ENCODE measurements at places on chromosomes 16 and 17.

DNA sequence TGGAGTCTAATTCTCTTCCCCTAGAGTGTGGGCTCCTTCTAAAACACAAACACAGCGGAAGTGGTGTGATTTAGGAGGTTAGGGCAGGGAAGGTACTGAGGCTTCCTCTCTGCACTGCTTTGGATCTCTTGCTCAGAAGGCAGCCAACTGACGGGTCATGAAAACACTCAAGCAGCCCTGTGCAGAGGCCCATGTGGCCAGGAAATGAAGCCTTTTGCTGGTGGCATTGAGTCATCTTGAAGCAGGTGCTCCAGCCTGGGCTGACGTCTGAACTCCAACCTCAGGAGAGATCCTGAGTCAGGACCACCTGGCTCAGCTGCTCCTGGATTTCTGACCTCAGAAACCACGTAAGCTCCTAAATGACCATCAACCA, 72.9 kb downstream of the MRM1 start:
- DNase-seq = peak; percentile 16

- no peak for DNase-seq
Observed at GRCh38 chr16:47142486-47142820, 1.3 kb downstream of the NETO2 start.

DNA sequence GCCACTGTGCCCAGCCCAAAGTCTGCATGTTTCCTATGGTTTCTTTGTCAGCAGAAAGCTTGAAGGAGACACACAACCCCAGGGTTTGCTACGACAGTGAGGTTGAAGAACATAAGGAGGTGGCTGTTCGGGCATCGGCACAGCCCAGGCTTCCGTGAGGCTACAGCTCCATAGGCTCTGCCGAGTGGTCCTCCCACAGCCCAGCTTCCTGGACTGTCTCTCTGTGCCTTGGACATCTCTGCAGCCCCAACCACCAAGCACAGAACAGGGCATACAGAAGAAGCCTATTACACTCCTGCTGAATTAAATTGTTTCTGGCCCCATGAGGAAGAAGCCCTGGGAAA, 3.2 kb upstream of the HAP1 start:
- no peak for DNase-seq

GRCh38 chr17:76726776-76727718, at the start of gene METTL23:
Gene METTL23 (plus strand): TSS chr17:76726839. CDS start chr17:76729711, 2,872 bp downstream.
- DNase-seq = peak; percentile 74

- DNase-seq = no peak
Observed at GRCh38 chr17:7313890-7314718, 1.1 kb downstream of the GPS2 start.

GRCh38 chr17:42667088-42667951, 8.2 kb downstream of the TUBG2 start:
- DNase-seq = no peak

DNA sequence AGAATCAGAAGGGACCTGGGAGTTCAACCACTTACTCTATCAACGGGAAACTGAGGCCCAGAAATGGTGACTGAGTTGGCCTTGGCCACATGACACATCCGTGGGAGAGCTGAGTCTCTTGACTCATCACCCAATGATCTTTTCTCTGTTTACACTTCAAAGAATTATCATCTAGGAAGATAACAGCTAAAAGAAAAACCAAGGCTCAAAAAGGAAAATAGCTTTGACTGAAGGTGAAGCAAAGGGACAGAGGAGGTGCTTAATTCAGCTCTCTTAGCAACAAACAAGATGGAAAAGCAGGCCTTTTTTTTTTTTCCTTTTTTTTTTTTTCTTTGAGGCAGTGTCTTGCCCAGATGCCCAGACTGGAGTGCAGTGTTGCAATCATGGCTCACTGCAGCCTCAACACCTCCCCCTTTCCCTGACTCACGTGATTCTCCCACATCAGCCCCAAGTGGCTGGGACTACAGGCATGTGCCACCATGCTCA, 16.7 kb downstream of the ERCC4 start:
- DNase-seq = no peak

DNA sequence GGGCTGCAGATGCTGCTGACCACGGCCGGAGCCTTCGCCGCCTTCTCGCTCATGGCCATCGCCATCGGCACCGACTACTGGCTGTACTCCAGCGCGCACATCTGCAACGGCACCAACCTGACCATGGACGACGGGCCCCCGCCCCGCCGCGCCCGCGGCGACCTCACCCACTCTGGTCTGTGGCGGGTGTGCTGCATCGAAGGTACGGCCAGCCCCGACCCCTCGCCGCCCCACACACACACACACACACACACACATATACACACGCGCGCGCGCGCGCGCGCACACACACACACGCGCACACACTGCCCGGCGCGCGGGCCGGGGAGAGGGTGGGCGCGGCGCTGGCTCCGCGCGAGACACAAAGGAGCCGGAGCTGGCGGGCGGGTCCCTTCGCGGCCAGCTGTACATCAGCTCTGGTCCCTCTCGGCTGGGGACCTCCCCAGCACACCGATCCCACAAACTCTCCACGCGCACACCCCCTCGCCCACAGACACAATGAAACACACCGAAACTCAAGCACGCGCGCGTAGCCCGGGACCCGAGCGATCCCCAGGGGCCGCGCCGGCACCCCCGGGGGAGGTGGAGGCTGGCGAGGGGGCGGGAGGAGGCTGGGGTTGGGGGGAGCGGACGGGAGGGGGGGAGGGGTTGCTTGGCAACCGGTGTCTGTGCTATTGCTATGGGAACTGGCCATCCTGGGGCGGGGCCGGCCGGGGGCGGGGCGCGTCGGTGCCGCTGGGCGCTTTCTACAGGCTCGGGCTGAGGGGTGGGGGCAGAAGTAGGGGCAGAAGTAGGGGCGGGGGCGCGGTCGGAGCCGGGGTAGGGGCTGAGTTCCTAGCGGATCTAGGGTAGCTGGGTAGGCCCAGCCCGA, 658 bp downstream of the CACNG4 start:
- peak; percentile 21 for DNase-seq

GRCh38 chr17:82486231-82487094, 27.9 kb downstream of the NARF start:
- no peak for DNase-seq

- no peak for DNase-seq
Observed at GRCh38 chr16:83900571-83900970, 1.7 kb downstream of the MLYCD start.
